Liver (tissue), 10 donors: ENCODE measurements at places on chromosomes 11 and 22. TPM values are rescaled to one million over a fixed set of nuclear protein-coding genes. Genes with fewer than 3 reads are reported as not detected.

GRCh38 chr11:102846292-102846691 lies 2.9 kb upstream of the MMP3 start:
- H3K27me3 ChIP-seq: no peaks in the 10 kb centered on the region
- H3K4me3 ChIP-seq: no peak overlapping the region
- no peaks in the 10 kb centered on the region for H3K36me3 ChIP-seq
- no peak for DNase-seq
- H3K27ac ChIP-seq: no peak overlapping the region

- H3K36me3 ChIP-seq: no peaks in the 10 kb centered on the region
- no peak for DNase-seq
- H3K4me1 ChIP-seq: no peaks in the 10 kb centered on the region
- H3K27ac ChIP-seq: no peak overlapping the region
- no peak overlapping the region for H3K4me3 ChIP-seq
These were observed 88.9 kb downstream of the RASSF10 start for GRCh38 chr11:13098063-13098462.

- no peaks in the 10 kb centered on the region for H3K36me3 ChIP-seq
- no peak within 1 kb of the TSS for H3K4me3 ChIP-seq
- H3K27ac ChIP-seq: peak within 1 kb of the TSS; percentile 42
- H3K27me3 ChIP-seq: no peaks in the 10 kb centered on the region
- peak; percentile 72 for DNase-seq
These were observed at the start of the genes C11orf21 and TSPAN32 for GRCh38 chr11:2301631-2302305. C11orf21 (minus strand) TSS chr11:2301918; CDS start chr11:2301808, 110 bp downstream. TSPAN32 (plus strand) TSS chr11:2302013; CDS start chr11:2302150, 137 bp downstream.

DNA sequence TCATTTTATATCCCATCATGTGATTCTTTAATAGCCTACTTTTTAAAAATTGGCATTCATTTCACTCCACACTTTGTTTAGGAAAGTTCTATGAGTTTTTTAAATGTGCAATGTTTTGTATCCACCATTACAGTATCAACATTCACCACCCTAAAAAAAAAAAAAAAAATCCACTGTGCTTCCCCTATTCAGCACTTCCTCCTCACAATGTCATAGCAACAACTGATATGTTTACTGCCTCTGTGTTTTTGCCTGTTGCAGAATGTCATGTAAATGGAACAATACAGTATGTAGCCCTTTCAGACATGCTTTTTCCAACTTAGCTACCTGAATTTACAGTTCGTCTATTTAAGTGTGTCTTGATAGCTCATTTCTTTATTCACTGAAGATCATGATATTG lies 754.2 kb downstream of the FAM181B start:
- H3K4me1 ChIP-seq: no peaks in the 10 kb centered on the region
- no peak overlapping the region for H3K27ac ChIP-seq
- H3K4me3 ChIP-seq: no peak overlapping the region
- H3K27me3 ChIP-seq: no peaks in the 10 kb centered on the region
- DNase-seq: no peak

GRCh38 chr11:117691516-117691915 lies 105.5 kb downstream of the DSCAML1 start:
- no peak overlapping the region for H3K27ac ChIP-seq
- H3K4me1 ChIP-seq: no peaks in the 10 kb centered on the region
- DNase-seq: no peak
- no peaks in the 10 kb centered on the region for H3K36me3 ChIP-seq
- no peak overlapping the region for H3K4me3 ChIP-seq
- H3K27me3 ChIP-seq: no peaks in the 10 kb centered on the region

FREY1 gene
- 2.1 TPM for total RNA-seq

BTG4 gene
- not detected for total RNA-seq

GRCh38 chr11:36996795-36997194 lies 398.8 kb upstream of the RAG2 start:
- H3K27me3 ChIP-seq: no peaks in the 10 kb centered on the region
- no peak overlapping the region for H3K27ac ChIP-seq
- no peak overlapping the region for H3K4me3 ChIP-seq
- no peaks in the 10 kb centered on the region for H3K4me1 ChIP-seq
- no peaks in the 10 kb centered on the region for H3K36me3 ChIP-seq
- no peak for DNase-seq

DNA sequence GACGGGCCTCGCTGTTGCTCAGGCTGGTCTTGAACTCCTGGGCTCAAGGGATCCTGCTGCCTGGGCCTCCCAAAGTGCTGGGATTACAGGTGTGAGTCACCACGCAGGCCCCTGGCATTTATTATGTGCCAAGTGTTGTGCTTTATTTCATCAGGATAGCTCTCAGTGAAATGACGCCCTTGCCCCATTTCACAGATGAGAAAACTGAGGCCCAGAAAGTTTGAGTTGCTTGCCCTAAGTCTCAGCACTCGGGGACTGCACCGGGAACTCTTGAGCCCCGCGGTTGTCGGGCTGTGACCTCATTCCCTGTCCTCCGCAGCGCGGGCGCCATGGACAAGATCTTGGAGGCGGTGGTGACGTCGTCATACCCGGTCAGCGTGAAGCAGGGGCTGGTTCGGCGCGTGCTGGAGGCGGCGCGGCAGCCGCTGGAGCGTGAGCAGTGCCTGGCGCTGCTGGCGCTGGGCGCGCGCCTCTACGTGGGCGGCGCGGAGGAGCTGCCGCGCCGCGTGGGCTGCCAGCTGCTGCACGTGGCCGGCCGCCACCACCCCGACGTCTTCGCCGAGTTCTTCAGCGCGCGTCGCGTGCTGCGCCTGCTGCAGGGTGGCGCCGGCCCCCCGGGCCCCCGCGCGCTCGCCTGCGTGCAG lies 7.3 kb downstream of the USP35 start:
- H3K4me3 ChIP-seq: no peak overlapping the region
- H3K36me3 ChIP-seq: peaks cover 5% of the 10 kb centered on the region
- H3K4me1 ChIP-seq: peaks cover 9% of the 10 kb centered on the region
- H3K27ac ChIP-seq: no peak overlapping the region
- no peaks in the 10 kb centered on the region for H3K27me3 ChIP-seq

CEP126 gene
- total RNA-seq: 0.75 TPM

DNA sequence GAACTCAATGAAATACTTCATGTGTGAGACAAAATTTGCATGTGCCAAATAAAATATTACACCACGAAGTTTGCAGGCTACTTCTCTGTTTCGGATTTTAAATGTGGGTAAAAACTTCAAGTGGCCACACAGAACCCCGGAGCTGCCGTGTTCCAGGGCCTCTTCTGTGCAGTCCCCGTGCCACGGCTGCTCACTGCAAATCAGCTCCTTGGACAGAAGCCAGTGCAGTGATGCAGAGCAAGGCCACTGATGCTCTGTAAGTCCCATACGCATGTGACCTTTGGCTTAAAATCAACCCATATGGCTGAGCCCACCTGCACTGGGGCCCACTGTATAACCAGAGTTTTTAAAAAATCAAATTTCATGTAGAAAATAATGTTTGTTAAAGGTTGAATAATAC lies 1309.4 kb downstream of the TBC1D22A start:
- H3K36me3 ChIP-seq: no peaks in the 10 kb centered on the region
- H3K4me3 ChIP-seq: no peak overlapping the region
- H3K27me3 ChIP-seq: no peaks in the 10 kb centered on the region

SLCO2B1 gene
- 184 TPM for total RNA-seq
